ENCODE measurements at places on chromosomes 2 and 18.

DNA sequence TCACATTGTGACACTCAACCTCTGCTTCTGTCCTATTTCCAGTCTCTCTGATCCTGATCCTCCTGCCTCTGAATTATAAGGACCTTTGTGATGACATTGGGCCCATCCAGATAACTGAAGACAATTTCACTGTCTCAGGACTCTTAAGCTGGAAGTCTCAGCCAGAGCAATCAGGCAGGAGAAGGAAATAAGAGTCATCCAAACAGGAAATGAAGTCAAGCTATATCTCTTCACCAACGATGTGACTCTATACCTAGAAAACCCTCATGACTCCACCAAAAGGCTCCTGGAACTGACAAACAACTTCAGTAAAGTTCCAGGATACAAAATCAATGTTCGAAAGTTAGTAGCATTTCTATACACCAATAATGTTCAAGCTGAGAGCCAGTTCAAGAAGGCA is 29.3 kb upstream of the TWIST2 start:
- DNase-seq = no peak

- DNase-seq = no peak
Observed at GRCh38 chr2:190090148-190090547, 27.6 kb upstream of the MSTN start.

DNA sequence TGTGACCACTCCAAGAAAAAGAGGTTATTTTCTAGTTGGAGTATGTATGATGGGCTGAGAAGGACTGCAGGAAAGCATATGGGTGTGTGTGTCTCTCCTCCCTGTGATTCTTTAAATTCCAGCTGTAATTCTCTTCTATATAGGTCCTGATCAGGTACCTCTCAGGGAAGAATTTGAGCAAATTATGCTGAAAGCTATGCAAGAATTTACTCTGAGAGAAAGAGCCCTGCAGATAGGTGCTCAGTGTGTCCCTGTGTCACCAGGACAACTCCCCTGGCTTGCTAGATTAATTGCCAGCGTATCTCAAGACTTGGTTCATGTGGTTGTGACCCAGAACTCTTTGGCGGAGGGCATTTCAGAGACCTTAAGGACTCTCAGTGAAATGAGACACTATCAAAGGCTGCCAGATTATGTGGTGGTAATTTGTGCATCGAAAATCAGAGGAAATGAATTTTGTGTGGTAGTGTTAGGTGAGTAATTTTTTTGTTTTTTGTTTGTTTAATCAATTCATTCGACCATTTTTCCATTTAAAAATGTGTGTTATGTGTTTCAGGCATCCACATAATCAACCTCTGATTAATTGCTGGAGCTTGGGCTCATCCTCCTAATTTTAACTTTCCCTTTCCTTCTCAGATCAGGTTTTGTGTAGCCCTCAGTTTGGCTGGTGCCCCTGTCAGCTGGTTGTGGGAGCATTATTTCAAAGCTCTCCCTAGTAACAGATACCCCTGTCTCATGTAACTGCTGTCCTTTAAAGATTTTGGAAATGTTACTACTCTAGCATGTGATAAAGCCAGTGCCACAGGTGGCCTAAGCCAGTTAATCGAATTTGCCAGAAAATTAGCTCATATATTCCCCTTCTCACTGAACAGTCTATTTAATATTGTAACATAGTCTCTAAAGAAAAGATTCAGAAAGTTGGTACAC is 150.9 kb downstream of the ESCO1 start:
- DNase-seq = no peak

GRCh38 chr2:205998583-205998982 is 87.4 kb downstream of the INO80D start:
- DNase-seq = no peak

DNA sequence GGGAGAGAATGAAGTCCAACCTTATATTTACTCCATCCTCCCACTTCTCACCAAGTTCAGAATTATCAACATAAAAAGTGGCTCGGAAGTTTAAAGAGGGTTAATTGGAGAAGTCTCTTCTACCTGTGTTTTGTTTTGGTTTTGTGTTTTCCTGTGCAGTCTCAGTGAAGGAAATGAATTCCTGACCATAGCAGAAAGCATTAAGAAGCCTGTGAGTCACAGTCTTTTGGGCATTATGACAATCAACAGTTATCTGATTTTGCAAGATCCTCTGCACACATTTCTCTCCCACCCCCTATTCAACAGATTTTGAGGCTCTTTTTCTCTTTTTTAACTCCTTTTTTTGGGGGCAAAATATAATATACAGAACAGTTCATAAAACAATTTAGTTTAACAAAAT is 8.6 kb upstream of the RPL37A start:
- no peak for DNase-seq

- DNase-seq = no peak
Observed at GRCh38 chr2:120066800-120067547, 54.1 kb downstream of the EPB41L5 start.

GRCh38 chr2:169961911-169962310 is 134.7 kb downstream of the UBR3 start:
- DNase-seq = no peak

- no peak for DNase-seq
Observed at GRCh38 chr2:83273322-83273721, 1185.8 kb downstream of the SUCLG1 start.

DNA sequence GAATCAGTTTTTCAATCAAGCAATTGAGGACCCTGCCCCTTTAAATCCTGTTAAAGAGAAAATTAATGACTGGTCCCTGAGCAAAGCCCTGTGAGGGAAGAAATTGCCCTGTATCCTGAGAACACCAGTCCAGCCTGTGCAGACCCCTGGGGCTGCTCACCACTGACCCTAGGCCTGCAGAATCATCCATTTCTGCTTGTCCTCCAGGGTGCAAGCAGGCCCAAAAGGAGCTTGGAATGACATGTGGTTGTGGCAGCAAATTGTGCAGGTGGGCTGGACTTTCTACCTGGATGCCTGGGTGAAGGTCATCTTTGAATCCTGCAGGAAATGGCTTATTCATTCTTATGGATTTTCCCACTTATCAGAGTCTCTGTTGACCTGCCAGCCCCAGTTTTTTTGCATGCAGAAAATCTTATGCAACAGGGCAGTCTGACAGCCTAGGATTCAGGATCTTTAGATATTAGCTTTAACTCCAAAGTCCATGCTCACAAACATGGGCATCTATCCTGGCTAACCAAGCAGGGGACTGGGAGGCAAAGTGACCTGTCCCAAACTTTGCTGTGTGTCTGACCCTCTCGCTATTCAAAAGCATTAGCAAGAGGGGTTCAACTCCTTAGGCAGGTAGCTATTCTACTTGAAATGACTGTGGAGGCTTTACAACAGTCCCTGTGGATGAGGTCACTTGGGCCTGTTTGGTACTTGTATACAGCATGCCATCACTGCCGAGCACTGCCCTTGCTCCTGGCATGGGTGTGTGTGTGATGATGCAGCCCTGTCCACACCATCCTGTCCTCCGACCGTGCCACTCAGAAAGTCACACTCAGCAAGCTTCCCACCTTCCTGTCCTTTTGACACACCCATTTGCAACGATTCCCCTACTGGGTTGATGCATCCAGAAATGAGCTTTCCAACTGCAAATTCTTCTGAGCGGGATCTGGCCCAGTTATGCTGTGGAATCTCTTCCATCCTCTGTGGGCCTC is 85.3 kb downstream of the CAPN13 start:
- DNase-seq = no peak

DNA sequence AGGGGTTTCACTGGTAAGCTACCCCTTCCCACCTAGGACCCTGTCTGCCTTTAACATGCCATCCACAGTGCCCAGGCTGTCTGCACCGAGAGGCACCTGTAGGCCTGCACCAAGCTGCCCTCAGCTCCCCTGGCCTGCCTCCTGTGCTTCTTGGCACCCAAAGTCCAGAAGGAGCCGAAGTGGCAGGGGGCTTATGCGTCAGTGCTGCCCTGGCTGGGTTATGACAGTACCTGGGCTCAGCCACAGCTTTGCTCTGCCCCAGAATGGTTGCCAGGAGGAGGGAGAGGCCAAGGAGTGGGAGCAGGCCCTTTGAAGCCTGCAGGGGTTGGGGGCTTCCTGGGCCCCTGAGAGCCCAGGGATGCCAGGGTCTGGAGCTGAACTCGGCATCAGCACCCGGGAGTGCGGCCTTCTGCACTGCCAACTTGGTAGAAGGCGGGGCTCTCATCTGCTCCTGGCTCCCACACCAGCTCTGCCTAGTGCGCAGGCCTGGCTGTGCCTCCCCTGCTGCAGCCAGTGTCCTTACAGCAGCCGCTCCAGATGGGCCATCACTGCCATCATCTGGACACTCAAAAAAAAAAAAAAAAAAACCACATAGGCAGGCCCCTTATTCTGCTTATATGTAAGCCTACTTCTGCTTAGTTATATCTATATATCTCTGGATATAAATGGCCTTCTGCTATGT is 155.4 kb downstream of the THSD7B start:
- DNase-seq = no peak

GRCh38 chr2:48274040-48274439 is 255.9 kb upstream of the STON1 start:
- DNase-seq = no peak

GRCh38 chr2:128372621-128373341 is 54.1 kb upstream of the HS6ST1 start:
- DNase-seq = no peak

- DNase-seq = no peak
Observed at GRCh38 chr2:32553829-32554432, 73.9 kb upstream of the TTC27 start.

DNA sequence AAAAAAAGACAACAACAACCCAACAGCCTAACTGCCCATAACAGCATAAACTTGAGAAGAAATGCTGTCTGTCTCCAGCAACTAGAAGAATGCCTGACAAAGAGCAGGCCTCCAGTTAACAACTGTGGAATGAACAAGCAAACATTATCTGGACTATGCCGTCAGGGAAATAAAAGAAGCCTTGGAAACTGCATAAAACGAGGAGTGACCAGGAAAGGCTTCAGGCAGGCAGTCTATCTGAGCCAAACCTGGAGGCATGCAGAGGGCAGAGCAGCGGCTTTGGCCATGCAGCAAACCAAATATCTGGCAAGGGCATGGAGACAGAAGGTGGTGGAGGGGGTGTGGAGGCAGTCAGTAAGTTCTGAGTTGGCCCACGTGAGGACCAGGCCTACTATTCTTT is 11.1 kb downstream of the HES6 start:
- no peak for DNase-seq

DNA sequence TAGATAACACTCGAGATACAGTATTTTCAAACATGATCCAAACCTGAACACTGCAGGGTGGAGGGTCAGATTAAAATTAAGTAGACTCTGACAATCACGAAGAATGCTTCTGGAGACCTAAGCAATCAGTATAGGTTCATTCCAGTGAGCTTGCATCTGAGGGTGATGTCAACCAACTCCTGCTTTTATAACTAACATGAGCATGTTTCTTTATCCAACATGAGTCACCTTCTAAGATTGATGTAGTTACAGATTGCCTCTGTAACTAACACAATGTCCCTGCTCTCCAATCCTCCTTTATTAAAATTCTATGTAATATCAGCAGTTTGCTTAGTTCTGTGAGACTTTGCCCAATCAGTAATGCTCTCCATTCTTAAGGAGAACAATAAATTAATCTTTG is 225.7 kb downstream of the ARL6IP6 start:
- no peak for DNase-seq

GRCh38 chr2:189382668-189383067 is 58.6 kb upstream of the WDR75 start:
- DNase-seq = no peak

GRCh38 chr18:8151181-8151580 is 458.1 kb upstream of the RAB12 start:
- DNase-seq = no peak

- DNase-seq = no peak
Observed at GRCh38 chr2:10831400-10831985, 18.9 kb upstream of the PDIA6 start.

DNA sequence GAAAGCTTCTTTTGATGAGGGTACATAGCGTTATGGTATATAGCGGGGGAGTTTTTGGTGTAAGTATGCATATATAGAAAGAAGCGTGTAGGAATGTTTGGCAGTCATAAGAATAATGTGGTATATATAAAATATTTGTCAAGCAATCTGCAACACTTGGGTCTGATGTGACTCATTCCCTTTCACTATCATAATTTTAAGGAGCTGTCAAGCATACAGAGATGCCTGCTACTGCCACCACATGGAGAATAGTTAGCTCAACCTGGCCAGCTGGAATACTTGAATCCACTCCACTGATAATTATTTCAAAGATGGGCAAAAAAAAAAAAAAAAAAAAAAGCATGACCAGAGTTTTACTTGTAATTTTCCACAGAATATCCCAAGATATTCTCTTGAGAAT is 559.8 kb upstream of the REG3G start:
- no peak for DNase-seq

- no peak for DNase-seq
Observed at GRCh38 chr18:62617793-62618591, 95.2 kb downstream of the ZCCHC2 start.

- no peak for DNase-seq
Observed at GRCh38 chr2:167509586-167509985, 621.3 kb downstream of the XIRP2 start.

GRCh38 chr18:23498117-23498516 is 5.2 kb upstream of the RMC1 start:
- no peak for DNase-seq

- DNase-seq = no peak
Observed at GRCh38 chr2:177573120-177573519, 180.5 kb downstream of the AGPS start.

DNA sequence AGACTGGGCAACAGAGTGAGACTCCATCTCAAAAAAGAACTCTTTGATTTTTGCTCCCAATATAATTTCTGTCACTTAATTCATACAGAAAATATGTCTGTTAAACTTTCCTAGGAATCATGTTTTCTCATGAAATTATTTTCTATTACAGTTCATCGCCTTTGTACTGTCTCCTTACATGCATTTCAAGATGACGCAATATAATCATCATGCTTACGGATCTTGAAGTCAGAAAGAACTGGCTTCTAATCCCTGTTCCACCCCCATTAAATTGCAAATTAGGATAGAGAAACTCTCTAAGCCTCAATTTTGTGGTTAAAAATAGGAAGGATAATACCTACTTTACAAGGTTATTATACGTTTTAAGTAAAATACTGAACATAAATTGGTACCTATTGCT is 467.6 kb upstream of the SMIM21 start:
- no peak for DNase-seq

DNA sequence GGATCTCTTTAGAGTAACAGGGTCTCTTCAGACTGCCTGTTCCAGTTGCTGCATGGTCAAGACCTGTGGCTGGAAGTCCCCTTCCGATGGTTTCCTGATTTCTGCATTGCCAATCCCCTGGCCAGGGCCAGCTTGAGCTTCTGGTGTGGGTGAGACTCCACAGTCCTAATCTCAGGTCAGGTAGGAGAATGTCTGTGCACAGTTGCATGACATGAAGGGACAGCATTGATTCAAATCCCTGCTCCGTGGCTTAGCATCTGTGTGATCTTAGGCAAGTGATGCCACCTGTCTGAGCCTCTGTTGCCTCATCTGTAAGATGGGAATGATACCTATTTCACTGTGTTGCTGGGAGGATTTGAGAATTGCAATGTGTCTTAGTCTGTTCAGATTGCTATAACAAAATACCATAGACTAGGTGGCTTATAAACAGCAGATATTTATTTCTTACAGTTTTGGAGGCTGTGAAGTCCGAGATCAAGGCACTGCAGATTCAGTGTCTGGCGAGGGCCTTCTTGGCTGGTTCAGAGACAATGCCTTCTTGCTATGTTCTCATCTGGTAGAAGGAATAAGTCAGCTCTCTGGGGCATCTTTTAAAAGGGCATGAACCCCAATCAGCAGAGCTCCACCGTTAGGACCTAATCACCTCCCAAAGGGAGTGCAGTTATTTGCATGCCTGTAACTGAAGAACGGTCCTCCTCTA is 66.2 kb downstream of the ATOH8 start:
- no peak for DNase-seq
